ENCODE measurements at places on chromosomes 5 and 9.

- no peak for DNase-seq
Observed at GRCh38 chr5:131534974-131535373, 100.1 kb downstream of the RAPGEF6 start.

DNA sequence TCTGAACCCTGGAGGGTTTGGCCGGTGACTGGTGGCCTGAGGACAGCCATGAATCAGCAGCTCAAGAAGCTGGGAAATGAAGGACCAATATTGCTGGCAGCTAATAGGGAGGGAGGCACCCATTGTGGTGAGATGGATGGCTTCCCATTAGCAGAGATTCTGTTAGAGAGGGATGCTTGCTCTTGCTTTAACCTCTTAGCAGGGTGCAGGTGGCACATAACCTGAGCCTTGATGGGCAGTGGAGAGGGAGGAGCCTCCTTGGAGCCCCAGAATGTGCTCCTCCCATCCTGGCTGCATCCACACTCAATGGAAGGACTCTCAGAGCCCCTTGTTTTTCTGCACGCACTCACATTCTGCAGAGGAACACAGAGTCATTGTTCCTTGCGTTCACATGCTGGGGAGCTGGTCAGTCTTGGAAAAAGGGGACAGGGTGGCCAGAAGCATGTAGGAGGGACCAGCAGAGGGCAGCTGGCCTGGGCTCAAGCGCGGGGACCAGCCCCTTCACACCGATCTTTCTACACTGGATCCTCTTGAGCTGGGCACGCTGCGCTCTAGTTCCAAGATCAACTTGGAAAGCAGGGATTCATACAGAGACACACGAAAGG is 161.8 kb downstream of the MED10 start:
- DNase-seq = no peak

DNA sequence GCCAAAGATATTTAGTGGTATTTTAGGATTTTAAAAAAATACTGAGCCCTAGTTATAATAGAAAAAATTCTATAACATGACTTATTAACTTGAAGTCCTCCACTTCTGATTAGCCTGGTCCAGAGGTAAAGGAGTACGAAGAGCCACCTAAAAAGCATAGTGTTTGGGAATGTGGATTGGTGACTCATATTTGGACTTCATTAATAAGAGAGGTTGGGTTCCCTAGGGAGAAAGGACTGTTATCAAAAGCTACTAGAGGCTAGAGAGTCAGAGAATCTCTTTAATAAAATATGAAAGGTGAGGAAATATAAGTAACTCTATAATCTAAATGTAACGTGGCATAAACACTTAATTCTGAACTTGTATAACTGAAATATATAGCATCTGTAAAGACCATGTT is 180.7 kb upstream of the TARS1 start:
- no peak for DNase-seq

- DNase-seq = no peak
Observed at GRCh38 chr9:129414377-129414992, 206.4 kb downstream of the C9orf50 start.

DNA sequence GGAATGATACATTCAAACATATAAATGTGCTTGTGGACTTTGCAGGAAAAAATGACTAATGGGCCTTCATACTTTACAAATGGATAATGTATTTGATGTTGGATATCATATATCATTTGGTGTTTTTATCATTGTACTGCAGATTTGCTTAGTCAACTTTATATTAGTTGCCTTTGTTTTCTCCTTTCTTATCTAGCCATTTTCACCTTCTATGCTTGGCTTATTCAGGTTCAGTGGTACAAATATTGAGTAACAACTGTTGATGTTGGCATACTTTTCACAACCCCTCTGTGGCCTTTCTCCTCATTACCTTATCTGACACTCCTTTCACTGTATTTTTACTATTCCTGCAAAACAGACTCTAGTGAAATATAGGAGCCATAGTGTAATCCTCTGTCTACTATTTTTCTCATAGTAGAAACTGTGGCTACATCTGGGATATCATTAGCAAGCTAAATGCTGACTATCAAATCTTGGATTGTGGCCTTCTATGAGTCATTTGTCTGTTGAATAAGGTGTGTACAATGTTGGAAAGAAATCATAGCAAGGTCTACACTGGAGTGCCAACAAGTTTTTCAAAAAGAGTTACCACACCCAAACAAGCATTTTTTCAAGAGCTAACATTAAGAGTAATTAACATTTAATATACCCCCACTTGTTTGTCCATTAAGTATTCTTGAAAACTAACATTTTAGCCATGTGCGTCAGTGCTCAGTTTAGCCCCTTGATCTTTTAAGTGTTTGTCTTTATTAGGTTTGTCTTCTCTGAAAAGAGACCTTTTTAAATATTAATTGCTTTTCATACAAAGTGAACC is 330.1 kb downstream of the ADGRV1 start:
- no peak for DNase-seq

- no peak for DNase-seq
Observed at GRCh38 chr9:109907400-109907799, 127.4 kb downstream of the PALM2AKAP2 start.

All from left renal cortex interstitium (tissue), 4 donors.